ENCODE measurements at places on chromosomes 2 and 18.

DNA sequence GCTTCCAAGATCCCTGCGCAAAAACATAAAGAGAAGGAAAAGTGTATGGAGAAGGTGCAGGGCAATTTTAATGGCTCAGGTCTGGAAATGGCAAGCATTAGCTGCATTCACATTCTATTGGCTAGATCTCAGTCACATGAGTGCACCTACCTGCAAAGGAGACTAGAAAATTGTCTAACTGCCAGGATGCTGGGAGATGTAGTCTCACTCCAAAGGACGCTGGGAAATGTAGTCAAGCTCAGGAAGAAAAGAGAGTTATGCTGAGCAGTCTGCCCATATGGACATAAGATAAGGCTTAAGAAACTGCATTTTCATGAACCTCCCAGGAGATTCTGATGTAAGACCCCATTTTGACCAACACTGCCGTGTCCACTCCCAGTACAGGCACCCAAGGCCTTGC lies 9.5 kb upstream of the KLHL29 start:
- no peak for DNase-seq

GRCh38 chr2:109365131-109365530 lies 236.1 kb downstream of the SH3RF3 start:
- DNase-seq: no peak

GRCh38 chr2:8922431-8922830 lies 81.1 kb downstream of the MBOAT2 start:
- no peak for DNase-seq

- DNase-seq: no peak
Measured at GRCh38 chr2:224104668-224105386, 65.7 kb upstream of the SERPINE2 start.

Measured in stimulated activated CD4-positive, alpha-beta T cell treated with anti-CD3 and anti-CD28 coated beads, Interleukin-4, amount 100 ng/mL, for 4 hours (primary cell).